ENCODE measurements at places on chromosomes 1 and 21. TPM values are rescaled to one million over a fixed set of nuclear protein-coding genes. Genes with fewer than 3 reads are reported as not detected.

GRCh38 chr1:70633004-70633403, 221.9 kb downstream of the CTH start:
- no peak for DNase-seq

DNA sequence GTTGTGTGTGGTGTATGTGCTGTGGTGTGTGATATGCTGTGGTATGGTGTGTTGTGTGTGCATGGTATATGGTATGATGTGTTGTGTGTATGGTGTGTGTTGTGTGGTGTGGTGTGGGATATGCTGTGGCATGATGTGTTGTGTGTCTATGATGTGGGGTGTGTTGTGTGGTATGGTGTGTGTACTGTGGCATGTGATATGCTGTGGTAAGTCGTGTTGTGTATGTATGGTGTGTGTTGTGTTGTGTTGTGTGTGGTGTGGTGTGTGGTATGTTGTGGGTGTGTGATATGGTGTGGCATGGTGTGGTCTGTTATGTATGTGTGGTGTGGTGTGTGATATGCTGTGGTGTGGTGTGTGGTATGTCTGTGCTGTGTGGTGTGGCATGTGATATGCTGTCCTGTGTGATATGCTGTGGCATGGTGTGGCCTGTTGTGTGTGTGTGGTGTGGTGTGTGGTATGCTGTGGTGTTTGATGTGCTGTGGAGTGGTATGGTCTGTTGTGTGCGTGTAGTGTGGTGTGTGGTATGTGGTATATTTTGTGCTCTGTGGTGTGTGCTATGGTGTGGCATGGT, 318.0 kb downstream of the PTPRU start:
- DNase-seq: no peak

- DNase-seq: no peak
Measured at GRCh38 chr1:100458661-100459357, 79.1 kb upstream of the GPR88 start.

DNA sequence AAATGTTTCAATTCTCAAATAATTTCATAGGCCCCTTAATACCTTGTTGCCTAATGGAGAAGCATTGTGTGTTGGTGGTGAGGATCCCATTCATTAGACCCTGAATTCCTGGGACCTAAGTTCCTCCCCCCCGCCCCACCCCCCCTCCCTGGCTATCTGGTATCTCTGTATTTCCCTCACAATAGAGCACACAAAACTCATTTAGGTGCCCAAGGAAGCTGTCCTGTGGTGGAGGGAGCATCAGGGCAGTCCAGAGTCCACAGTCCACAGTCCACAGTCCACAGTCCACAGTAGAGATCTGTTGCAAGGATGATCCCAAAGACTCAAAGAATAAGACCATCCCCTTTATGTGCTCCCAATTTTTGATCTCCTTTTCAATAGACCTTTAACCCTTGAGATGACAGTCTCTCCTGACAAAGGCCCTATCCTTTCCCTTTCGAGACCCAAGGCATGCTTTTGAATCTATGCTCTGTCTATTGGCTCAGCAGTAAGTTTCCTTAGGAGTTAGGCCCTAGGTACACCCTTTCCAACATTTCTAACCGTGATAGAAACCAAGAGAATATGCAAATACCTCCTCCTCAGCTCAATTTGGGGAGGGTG, 123.9 kb downstream of the ZBTB18 start:
- no peak for DNase-seq

Gene TADA1
- total RNA-seq: 15.3 TPM

Data from activated B cell treated with CpG ODN at 0.5 μM for 24 hours (primary cell).